Nephron progenitor cell (in vitro differentiated cells): ENCODE measurements at places on chromosomes 2 and 18.

- DNase-seq: no peak
- H3K36me3 ChIP-seq: no peaks in the 10 kb centered on the region
- no peak overlapping the region for H3K27ac ChIP-seq
- no peaks in the 10 kb centered on the region for H3K4me1 ChIP-seq
These were observed 53.4 kb downstream of the DNER start for GRCh38 chr2:229660951-229661350.

- H3K36me3 ChIP-seq: no peaks in the 10 kb centered on the region
- H3K4me1 ChIP-seq: peaks cover 46% of the 10 kb centered on the region
- H3K4me3 ChIP-seq: no peak overlapping the region
- DNase-seq: no peak
These were observed 97.0 kb downstream of the MBP start for GRCh38 chr18:77035380-77036187.

GRCh38 chr2:221451862-221452788 lies 120.0 kb downstream of the EPHA4 start:
- H3K27me3 ChIP-seq: no peaks in the 10 kb centered on the region
- H3K4me1 ChIP-seq: peaks cover 80% of the 10 kb centered on the region
- H3K27ac ChIP-seq: peak overlapping the region; percentile 35

DNA sequence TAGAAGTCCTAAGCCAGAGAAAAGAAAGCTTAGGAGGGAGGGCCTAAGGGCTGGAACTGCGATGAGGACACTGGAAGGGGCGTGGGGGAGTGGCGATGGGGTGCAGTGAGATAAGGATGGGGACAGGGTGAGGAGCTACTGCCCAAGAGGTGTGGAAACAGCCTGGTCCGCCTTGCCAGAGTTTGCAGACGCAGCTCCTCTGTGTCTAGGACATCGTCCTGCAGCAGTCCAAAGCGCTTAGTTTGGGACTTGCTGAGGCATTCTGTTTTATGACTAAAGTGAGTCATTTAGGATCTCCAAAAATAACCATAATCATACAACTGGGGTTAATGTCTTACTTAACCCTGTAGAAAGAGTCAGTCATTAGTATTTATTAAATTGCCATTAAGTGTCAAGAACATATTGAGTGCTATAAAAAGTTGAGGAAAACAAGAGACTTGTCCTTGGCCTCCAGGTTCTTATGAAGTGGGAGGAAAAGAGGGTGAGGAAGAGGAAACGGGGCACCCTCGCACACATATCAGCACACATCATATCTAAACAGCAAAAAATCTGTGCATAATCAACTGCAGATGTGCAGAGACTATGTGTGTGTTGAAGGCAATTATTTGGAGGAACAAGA lies 74.8 kb downstream of the CDK15 start:
- no peak for DNase-seq
- no peaks in the 10 kb centered on the region for H3K36me3 ChIP-seq
- H3K4me3 ChIP-seq: peak overlapping the region; percentile 2
- H3K27me3 ChIP-seq: no peaks in the 10 kb centered on the region

DNA sequence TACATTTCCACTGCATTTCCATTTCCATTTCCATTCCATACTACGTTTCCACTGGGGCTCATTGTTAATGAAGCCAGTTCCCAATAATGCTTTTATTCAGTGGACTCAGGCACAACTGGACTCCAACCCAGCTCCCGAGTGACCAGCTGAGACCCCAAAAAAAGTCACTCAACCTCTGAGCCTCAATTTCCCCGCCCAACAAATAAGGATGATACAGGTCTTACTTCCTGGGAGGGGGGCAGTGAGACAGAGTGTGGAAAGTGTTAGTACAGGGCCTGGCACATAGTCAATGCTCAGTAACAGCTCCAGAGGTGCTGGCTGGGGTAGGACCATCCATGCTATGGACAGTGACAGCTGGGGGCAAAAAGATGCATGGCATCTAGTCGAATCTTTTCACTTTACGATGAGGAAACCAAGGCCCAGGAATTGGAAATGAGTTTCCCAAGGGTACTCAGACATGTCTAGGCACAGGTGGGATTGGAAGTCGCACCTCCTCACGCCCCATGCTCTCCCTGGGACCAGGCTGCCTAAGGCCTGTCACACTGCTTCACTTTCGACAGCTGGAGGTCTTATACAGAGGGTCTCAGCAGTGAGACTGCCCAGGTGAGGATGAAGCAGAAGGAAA lies 226.5 kb downstream of the ANAPC1 start:
- H3K27ac ChIP-seq: peak overlapping the region; percentile 0
- no peak overlapping the region for H3K4me3 ChIP-seq
- DNase-seq: no peak
- no peaks in the 10 kb centered on the region for H3K36me3 ChIP-seq
- peaks cover 11% of the 10 kb centered on the region for H3K27me3 ChIP-seq

- H3K4me3 ChIP-seq: peak overlapping the region; percentile 92
- DNase-seq: no peak
- H3K27ac ChIP-seq: no peak overlapping the region
- H3K4me1 ChIP-seq: peaks cover 32% of the 10 kb centered on the region
- peaks cover 31% of the 10 kb centered on the region for H3K36me3 ChIP-seq
These were observed 2.0 kb downstream of the MAP3K20 start for GRCh38 chr2:173077506-173078177.

- H3K36me3 ChIP-seq: peaks cover 14% of the 10 kb centered on the region
- DNase-seq: peak; percentile 67
- H3K27me3 ChIP-seq: peaks cover 15% of the 10 kb centered on the region
- H3K27ac ChIP-seq: peak overlapping the region; percentile 71
These were observed 676 bp downstream of the KLHL23 start for GRCh38 chr2:169734169-169734847.

GRCh38 chr2:10493634-10494281 lies 45.6 kb upstream of the ODC1 start:
- H3K27ac ChIP-seq: no peak overlapping the region
- H3K4me1 ChIP-seq: peaks cover 25% of the 10 kb centered on the region
- peaks cover 5% of the 10 kb centered on the region for H3K36me3 ChIP-seq
- H3K4me3 ChIP-seq: no peak overlapping the region

DNA sequence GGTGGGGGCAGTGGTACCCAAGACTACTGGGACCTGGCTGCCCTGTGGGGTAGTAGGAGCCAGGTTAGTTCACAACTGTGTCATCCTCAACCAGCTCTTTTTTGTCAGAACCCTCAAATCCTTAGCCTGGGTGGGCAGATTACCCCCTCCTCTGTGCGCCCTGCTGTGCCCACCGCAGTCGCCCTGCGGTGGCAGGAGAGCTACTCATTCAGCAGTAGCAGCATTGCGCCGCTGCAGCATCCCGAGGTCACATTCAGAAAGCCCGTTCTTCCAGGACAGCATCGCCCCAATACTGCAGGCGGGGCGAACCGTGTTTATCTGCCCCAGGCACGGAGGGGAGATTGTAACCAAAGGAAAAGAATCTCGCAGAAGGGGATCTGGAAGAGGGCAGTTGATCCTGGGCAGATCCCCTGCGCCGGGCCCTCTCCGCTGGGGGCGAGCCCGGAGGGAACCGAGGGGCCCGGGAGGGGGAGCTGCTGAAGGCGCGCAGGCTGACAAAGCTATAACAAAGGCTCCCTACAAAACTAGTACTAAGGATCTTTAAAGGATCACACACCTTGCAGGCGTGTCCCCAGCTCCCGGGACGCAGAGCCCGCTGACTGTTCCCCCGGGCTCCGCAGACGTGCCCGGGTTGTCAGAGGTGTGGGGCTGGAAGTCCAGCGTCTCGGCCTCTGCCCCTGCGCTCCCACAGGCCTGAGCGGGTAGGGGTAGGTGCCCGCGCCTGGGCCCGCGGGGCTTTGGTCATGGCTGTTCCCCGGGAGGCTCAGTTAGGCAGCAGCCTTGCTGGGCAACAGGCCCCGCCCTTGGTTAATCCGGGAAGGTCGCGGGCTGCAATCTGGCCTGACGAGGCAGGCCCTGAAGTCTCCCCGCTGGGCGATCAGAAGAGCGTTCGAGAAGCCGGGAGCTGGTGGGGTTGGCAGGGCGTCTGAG lies 13.2 kb downstream of the POU3F3 start:
- no peak overlapping the region for H3K27ac ChIP-seq
- peaks cover 100% of the 10 kb centered on the region for H3K27me3 ChIP-seq
- peak; percentile 36 for DNase-seq
- H3K4me1 ChIP-seq: peaks cover 19% of the 10 kb centered on the region

- H3K27me3 ChIP-seq: peaks cover 20% of the 10 kb centered on the region
- no peak overlapping the region for H3K27ac ChIP-seq
- H3K4me3 ChIP-seq: no peak overlapping the region
- no peaks in the 10 kb centered on the region for H3K36me3 ChIP-seq
- DNase-seq: no peak
- H3K4me1 ChIP-seq: peaks cover 20% of the 10 kb centered on the region
These were observed 31.4 kb upstream of the RHOB start for GRCh38 chr2:20415511-20415918.

DNA sequence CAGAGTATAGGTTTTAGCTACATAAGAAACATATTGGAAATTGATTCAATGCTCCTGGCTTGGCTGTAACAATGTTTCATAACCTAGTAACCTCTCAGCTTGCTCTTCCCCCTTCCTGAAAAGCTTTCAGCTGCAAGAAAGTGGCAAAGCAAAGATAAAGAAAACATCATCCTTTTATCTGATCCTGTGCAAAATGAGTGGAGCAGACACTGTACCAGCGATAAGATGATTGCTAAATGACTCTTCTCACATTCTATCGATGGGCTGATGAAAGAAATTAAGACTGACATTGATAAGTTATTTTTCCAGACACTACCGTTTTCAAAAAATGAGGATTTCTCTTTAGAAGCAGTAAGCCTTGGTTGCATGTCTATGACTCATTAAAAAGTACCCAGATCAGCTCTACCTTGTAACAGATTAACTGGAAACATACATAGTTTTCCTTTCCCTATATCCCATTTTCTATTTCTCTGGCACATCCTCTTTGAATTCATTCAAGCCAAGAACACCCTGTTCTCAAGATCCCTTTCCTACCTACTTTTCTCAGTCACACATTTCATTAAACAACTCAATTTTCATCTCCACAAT lies 87.1 kb upstream of the LYPD1 start:
- no peak for DNase-seq
- H3K27me3 ChIP-seq: no peaks in the 10 kb centered on the region

- H3K27me3 ChIP-seq: peaks cover 17% of the 10 kb centered on the region
- peaks cover 22% of the 10 kb centered on the region for H3K36me3 ChIP-seq
- H3K4me1 ChIP-seq: peaks cover 7% of the 10 kb centered on the region
- H3K4me3 ChIP-seq: no peak overlapping the region
- DNase-seq: no peak
These were observed 12.1 kb upstream of the IHH start for GRCh38 chr2:219072741-219073250.

GRCh38 chr2:188117706-188118105 lies 174.0 kb upstream of the GULP1 start:
- no peaks in the 10 kb centered on the region for H3K36me3 ChIP-seq
- H3K27ac ChIP-seq: no peak overlapping the region
- no peak overlapping the region for H3K4me3 ChIP-seq

- DNase-seq: no peak
- no peak overlapping the region for H3K4me3 ChIP-seq
- no peaks in the 10 kb centered on the region for H3K36me3 ChIP-seq
- H3K27me3 ChIP-seq: peaks cover 9% of the 10 kb centered on the region
These were observed 119.2 kb downstream of the KCNF1 start for GRCh38 chr2:11030909-11031308.

DNA sequence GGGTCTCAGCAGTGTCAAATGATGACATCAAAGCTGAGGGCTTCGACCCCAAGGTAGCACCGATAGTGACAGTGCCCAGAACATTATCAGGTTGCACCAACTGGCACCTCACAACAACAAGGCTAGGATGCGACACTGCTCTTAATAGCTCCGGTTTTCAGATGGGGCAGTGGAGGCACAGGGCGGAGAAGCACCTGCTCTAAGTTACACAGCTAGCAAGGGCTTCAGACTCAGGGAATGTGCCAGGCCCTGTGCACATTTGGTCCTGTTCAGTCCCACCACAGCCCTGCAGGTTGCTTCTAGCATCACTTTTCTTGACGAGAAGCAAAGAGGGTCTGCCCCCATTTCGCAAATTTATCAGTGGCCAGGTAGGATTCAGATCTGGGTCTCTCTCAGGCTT lies 74.1 kb downstream of the DGKD start:
- H3K36me3 ChIP-seq: peaks cover 59% of the 10 kb centered on the region
- H3K27me3 ChIP-seq: no peaks in the 10 kb centered on the region
- no peak overlapping the region for H3K27ac ChIP-seq
- H3K4me1 ChIP-seq: peaks cover 16% of the 10 kb centered on the region

GRCh38 chr2:239246723-239247122 lies 154.1 kb downstream of the HDAC4 start:
- no peak for DNase-seq
- peaks cover 22% of the 10 kb centered on the region for H3K36me3 ChIP-seq
- H3K27me3 ChIP-seq: no peaks in the 10 kb centered on the region
- no peak overlapping the region for H3K4me3 ChIP-seq

DNA sequence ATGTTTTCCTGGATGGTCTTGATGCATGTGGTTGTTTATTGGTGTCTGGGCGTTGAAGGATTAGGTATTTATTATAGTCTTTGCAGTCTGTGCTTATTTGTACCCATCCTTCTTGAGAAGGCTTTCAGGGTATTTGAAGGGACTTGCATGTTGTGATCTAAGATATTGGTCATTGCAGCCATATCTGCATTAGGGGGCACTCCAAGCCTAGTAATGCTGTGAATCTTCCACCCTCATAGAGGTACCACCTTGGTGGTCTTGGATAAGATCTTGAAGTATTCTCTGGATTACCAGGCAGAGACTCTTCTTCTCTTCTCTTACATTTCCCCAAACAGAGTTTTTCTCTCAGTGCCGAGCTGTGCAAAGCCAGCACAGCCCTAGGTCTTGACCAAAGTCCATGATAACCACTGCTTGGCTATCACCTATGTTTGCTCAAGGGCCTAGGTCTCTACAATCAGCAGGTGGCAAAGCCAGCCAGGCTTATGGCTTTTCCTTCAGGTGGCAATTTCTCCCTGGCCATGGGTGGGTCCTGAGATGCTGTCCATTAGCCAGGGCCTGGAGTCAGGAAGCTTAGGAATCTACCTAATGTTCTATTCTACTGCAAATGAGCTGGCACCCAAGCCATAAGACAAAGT lies 15.4 kb upstream of the PPP1R1C start:
- H3K27ac ChIP-seq: no peak overlapping the region
- H3K36me3 ChIP-seq: no peaks in the 10 kb centered on the region
- peaks cover 5% of the 10 kb centered on the region for H3K4me1 ChIP-seq

- peaks cover 47% of the 10 kb centered on the region for H3K4me1 ChIP-seq
- DNase-seq: no peak
- no peak overlapping the region for H3K4me3 ChIP-seq
These were observed 5.5 kb downstream of the DGKD start for GRCh38 chr2:233359823-233360222.

GRCh38 chr2:127680706-127681287 lies 5.5 kb upstream of the LIMS2 start:
- H3K27ac ChIP-seq: no peak overlapping the region
- H3K4me3 ChIP-seq: no peak overlapping the region
- DNase-seq: no peak

DNA sequence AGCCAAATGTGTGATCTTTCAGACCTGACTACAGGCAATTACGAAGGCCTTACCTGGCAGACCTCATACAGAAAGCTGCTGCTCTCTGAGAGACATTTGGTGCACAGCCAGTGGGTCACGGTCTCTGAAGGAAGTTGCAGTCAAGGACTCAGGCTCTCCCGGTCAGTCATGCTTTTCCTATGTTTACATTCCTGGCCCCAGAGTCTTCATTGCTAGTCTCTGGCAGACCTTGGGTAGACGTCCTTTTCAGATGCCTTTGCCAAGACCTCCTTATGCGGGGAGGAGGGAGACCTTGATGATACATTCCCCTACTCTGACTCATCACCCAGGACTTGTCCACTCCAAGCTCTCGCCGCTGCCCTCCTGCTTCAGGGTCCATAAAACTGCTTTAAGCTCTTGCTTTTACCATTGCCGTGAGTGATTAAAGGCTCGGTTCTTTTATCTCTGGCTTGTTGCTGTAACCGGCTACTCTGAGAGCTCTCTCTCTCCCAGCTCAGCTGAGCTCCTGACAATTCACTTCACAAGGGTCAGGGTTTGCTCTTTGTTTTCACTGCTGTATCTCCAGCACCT lies 62.0 kb upstream of the SLC35F5 start:
- H3K4me3 ChIP-seq: peak overlapping the region; percentile 74
- DNase-seq: peak; percentile 53
- peaks cover 54% of the 10 kb centered on the region for H3K4me1 ChIP-seq
